ENCODE measurements at places on chromosomes 7 and 10.

GRCh38 chr7:99079104-99079503 lies 64.8 kb downstream of the SMURF1 start:
- DNase-seq = no peak

DNA sequence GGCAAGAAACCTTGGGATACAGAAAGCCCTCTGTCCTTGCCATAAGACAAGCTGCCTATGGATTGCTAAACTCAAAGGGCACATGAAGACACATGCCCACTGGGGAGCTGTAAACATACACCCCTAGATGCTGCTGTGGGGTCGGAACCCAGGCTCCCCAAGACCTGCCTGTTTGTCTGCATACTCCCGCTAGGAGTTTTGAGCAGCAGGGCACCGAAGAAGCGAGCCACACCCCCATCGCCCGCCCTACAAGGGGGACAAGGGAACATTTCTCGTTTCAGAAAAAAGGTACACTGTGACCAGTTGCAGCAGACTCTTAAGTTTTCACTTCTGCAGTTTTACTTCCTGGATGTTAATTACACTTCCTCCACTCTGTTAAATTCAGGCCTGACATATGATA lies 680.2 kb upstream of the GHITM start:
- DNase-seq = no peak

DNA sequence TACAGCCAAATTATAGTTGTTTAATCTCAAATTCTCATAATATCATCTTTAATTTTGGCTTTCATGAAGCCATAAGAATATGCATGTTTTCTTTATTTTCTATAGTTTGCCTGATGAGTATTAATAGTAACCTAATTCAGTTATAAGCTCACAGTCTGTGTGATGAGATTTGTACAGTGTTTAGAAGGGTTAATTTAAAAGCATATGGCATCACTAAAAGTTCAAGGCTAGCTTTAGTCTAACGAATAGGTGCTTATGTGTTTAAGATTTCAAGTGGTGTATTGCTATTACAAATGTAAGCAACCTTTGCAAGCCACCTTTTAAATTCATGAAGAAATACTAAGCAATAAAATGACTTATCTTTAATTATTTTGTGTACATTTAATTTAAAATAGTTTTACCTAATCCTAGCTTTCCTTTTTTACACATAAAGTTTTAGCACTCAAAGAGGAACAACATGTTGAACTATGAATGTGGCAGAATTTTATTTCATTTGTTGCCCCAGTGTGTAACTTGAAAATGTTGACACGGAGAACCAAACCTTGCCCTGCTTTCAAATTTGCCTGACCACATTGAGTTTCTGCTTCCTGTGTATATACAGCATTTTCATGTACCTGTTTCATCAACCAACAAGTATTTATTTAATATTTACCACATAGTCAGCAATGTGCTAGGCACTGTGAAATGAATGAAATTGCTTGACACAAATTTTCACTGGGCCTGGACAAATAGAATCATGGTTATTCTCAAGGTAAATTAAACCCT lies 41.5 kb downstream of the TET1 start:
- no peak for DNase-seq

DNA sequence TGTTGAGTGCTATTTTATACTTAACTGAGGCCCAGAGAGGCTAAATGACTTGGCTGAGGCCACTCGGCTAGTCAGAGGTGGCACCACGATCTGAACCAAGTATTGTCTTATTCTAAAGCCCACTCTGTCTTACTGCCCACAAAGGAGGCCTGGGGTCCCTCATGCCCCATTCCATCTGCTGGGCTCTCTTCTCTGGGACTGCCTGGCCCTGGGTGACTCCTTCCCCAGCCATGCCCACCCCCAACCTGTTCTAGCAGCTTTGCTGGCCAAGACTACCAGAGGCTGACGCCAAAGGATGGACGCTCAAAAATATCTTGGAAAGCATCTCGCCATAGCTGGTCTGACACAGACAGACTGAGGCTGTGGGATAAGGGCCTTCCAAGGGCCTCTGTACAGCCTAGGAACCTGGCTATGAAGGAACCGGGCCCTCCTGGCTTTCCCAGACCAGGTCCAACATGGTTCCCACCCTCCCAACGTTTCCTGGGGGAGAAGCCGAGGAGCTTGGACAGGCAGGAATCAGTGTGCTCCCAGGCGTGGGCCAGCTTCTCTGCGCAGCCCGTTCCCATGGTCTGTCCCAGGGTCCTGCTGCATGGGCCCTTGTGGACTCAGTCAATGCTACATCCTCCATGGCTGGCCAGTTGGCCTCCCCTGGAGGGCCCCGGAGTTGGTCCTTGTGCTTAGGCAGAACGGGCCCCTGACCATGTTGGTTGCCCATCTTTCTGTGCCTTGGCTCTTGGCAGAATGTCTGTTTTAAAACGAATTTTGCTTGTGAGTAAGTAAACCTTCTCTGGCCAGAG lies 11.7 kb downstream of the HSPA12A start:
- no peak for DNase-seq

DNA sequence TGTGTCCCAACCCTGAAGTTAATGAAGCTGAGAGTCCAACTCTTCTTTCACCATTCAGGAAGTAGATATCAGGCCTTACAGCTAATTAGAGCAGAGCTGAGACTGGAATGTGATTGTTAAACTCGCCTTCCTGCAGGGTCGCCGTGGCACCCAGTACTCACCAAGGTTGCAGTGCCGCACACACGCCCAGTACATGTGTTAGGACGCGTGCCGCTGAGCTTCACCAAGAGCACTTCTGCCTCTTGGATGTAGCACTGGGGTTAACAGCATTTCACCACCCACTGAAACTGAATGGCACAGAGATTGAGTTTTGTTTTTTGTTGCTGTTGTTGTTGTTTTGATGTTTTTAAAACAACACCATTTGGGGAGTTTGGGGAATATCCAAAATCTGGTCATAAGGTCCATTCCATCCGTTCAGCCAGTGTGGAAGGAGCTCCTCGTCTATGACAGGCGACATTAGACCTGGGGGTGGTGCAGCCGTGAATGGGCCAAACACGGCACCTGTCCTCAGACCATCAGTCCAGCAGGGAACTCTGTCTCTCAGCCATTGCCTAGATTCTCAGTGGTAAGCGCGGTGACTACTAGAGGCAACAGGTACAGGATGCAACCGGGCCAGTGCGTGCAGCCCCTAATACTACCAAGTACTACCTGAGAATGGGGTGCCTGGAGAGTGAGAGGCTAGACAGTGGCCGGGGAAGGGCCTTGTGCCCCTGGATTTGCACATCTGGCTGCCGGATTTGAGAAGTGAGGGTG lies 21.9 kb downstream of the WIPI2 start:
- no peak for DNase-seq

DNA sequence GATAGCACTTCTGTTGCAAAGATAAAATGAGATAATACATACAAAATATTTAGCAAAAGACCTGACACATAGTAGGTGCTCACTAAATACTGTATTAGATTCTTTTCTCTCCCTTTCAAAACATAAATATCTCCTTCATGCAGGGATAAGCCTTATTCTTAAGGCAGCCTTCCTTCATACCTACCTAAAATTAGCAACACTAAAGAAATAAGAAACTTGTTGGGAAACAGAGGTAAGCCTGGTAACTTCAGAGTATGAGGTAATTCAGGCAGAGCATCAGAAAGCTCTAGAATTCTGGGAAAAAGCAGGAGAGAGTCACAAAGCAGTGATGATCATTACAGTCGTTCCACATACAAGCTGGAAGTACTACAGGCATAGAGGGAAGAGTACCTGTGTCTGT lies 15.2 kb downstream of the HIBADH start:
- DNase-seq = no peak

DNA sequence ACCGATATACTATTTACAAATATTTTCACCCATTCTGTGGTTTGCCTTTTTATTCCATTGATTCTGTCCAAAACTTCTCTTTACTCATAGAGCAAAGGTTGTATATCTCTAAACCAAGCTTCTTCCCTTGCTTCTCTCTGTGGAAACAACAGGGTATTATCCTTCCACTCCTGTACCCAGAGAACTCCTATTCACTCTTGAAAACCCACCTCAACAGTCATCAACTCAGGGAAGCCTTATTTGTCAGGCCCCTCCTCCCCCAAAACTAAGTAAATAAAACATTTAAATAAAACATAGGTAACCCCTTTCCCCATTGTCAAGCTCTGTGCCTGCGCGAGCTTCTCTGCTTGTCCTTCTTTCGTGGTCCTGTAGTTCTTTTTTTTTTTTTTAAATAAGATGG lies 44.6 kb downstream of the GTF2IRD1 start:
- no peak for DNase-seq

DNA sequence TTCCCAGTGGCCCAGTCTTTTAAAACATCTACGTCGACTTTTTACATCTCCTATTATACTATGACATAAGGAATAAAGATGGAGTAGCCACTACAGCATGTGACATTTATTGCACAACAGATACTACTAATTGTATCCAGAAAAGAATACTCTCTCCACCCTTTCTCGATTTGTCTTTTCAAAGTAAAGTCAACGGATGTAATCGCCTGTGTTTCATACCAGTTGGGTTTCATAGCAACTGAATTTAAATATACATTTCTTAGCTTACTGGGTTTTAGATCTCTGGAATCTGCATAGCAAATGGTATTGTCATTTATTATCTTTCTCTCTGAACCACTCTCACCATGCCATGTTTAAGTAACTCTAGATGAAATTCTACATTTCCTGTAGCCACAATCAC lies 86.4 kb upstream of the TRIL start:
- DNase-seq = no peak

DNA sequence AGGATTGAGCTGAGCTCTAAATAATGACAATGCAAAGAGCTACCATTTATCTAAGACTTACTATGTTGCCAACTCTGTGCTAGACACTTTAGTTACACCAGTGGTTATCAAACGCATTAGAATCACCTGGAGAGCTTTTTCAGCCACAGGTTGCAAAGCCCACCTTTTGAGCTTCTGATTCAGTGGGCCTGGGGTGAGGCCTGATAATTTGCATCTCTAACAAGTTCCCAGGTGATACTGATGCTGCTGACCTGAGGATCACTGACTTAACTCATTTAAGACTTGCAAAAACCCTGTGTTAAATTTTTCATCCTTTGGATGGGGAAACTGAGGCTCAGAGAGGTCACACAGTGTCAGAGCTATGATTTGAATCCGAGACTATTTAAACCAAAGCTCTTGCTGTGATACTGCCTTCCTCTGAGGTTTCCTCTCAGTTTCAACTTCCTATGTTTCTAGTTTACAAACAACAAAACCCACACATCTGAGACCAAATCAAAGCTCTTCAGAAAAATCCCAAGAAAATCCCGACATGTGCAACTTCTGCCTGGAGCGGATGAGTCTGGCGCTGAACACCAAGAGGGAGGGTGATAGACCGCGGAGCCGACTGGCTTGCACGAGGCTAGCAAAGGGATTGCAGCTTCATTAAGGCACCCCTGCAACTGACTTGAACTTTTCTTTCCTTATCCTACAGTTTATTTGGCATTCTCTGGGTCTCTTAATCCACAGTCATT lies 124.9 kb downstream of the CYP26A1 start:
- DNase-seq = no peak

- DNase-seq = no peak
These were observed 43.4 kb upstream of the GSDME start for GRCh38 chr7:24800667-24801066.

- DNase-seq = no peak
These were observed 25.2 kb upstream of the OTUD1 start for GRCh38 chr10:23413629-23414089.

DNA sequence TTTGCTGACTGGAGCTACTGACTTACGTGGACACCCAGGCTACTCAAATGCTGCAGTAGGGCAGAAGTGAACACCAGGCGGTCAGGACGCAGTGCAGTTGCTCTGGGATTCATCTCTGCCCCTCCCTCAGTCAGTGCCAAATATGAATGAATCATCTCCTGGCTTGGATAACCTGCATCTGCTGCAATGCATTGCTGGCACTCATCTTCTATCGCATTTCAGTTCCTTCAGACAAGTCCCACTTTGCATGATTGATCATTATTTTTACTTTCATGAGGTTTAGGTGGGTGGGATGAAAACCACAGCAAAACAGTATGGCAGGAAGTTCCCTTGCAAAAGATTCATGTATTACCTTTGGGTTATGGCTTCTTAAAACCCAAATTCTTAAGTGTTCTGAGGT lies 224.6 kb upstream of the NRP1 start:
- no peak for DNase-seq

DNA sequence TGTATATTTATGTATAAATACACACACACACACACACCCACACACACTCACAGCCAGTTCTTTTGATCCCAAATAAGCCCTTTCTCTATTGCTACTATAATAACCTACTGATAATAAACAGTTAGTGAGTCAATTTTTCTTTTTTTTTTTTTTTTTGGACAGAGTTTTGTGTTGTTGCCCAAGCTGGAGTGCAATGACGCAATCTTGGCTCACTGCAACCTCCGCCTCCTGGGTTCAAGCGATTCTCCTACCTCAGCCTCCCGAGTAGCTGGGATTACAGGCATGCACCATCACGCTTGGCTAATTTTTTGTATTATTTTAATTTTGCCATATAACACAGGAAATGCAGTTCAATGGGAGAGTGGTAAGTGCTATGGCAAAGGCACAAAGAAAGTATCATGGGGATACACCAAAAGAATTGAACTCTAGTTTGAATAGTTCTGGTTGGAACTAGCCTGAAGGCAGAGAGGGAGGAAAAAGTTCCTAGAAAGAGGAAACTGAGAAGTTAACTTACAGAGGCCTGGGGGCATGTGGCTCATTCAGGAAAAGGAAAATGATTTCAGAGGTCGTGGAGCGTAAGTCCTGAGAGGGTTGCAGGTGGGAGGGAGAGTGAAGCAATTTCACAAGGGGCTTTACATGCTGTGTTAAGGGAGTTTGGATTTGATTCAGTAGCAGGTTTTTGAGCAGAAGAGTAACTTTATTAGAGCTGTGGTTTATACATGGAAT lies 44.4 kb upstream of the JCAD start:
- DNase-seq = no peak

GRCh38 chr10:92572362-92573090 lies 1.4 kb downstream of the IDE start:
- DNase-seq = no peak

DNA sequence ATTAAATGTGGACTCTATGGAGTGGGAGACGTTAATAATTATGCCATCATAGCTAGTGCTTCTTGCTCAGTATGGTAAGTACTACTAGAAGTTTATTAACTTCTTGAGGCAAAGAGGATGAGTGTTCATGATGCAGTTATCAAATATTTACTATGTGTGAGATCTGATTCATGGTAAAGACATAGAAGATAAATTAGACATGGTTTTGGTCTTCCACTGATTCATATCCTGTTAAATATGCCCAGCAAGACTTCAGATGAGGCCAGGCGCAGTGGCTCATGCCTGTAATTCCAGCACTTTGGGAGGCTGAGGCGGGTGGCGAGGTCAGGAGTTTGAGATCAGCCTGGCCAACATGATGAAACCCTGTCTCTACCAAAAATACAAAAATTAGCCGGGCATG lies 547.1 kb upstream of the ANKRD30A start:
- no peak for DNase-seq

DNA sequence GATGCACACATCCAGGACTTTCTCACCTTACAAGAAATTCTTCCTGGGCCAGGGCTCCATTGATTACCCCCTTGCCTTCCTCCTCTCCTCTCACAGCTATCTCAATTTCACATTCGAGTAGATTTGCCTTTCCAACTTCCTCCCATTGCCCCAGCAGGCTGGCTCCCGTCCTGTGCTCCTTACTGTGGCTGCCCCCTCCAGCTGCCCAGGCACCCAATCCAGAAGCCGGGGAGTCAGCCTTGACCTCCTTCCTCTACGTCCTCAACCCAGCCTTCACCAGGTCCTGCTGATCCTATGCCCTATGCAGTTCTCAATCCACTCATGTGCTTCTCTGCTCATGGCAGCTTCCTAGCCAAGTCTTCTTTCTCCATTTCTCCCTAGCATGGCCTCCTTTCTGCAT lies 85.7 kb upstream of the GPR26 start:
- DNase-seq = no peak

GRCh38 chr7:37901890-37902524 lies 14.6 kb downstream of the SFRP4 start:
- no peak for DNase-seq
